ENCODE measurements at places on chromosomes 7 and 10. TPM values are rescaled to one million over a fixed set of nuclear protein-coding genes. Genes with fewer than 3 reads are reported as not detected.

ABCA13 gene
- polyA plus RNA-seq = 0.62 TPM

NPY gene
- not detected for polyA plus RNA-seq

CRYGN gene
- polyA plus RNA-seq = not detected

SEMA4G gene
- polyA plus RNA-seq = 23.5 TPM

SYNPO2L gene
- polyA plus RNA-seq = 0.15 TPM

TAS2R4 gene
- not detected for polyA plus RNA-seq

CDH23 gene
- polyA plus RNA-seq = 1.1 TPM

SFXN4 gene
- 59.7 TPM for polyA plus RNA-seq

RHOBTB1 gene
- 34.5 TPM for polyA plus RNA-seq

KEL gene
- polyA plus RNA-seq = 0.39 TPM

SDK1 gene
- polyA plus RNA-seq = 2.0 TPM

IQUB gene
- 1.8 TPM for polyA plus RNA-seq

CCSER2 gene
- 12.6 TPM for polyA plus RNA-seq

PAXIP1 gene
- 3.9 TPM for polyA plus RNA-seq

ZNF239 gene
- 4.5 TPM for polyA plus RNA-seq

SPDYE2 gene
- not detected for polyA plus RNA-seq

SLC18A2 gene
- 0.15 TPM for polyA plus RNA-seq

SERPINE1 gene
- 3.5 TPM for polyA plus RNA-seq

ADARB2 gene
- polyA plus RNA-seq = 1.3 TPM
